Cortex of kidney (tissue), 1 donor: ENCODE measurements at places on chromosomes 1 and 21.

DNA sequence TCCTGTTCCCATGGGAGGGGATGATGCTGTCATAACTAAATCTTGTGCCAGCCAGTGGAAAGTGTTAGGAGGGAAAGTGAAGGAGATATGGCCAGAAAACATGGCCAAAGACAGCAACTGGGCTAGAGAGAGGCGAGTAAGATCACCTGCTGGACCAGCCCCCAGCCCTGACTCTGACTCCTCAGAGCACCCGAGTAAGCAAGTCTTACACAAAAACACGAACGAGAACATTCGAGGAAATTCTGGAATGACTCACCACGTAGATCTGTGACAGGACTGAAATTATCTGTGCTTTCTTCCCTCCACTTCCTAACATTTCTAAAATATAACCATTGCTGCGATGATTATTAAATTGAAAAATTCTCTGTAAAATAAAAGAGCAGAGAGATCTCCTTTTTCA lies 9.2 kb downstream of the ZNF496 start:
- no peak for DNase-seq

DNA sequence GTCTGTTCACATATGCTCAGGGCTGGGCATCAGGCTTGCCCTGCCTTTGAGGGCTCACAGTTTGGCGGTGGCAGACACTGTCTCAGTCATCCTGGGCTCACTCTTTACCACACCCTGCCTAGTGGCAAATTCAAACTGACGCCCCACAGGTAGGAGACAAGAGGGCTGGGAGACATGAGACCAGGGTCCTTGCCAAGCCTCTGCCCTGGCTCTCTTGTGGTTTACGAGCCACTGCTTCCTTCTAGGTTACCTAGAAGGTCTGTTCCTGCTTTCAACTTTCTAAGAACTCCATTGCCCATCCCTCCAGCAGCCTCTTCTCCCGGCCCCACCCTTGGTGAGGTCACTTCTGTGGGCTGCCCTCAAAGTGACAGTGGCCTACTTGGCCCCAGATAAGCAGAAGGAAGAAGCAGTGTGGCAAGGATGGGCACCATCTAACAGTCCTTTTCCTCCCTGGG lies 10.5 kb downstream of the KIF21B start:
- DNase-seq: no peak

DNA sequence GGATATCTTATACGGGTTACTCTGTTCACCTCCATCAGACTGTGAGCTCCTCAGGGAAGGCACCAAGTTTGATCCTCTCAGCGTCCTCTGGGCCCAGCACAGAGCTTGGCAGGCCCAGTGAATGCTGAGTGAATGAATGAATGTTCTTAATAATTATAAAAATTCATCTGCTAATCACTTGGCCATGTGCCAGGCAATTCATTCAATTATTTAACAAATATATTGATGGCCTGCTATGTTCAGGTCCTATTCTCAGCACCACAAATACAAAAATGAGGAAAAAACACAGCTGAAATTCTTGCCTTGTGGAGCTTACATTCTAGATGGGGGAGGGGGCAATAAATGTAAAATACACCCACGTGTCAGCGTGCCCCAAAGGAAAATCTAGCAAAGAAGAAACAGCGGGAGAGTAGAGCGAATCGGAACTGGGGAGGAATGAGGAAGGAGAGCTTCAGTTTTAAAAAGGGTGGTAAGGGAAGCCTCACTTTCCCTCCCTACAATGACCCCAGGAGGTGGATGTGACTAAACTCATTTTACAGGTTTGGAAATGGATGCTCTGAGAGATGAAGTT lies 15.8 kb downstream of the CDCP2 start:
- DNase-seq: no peak

DNA sequence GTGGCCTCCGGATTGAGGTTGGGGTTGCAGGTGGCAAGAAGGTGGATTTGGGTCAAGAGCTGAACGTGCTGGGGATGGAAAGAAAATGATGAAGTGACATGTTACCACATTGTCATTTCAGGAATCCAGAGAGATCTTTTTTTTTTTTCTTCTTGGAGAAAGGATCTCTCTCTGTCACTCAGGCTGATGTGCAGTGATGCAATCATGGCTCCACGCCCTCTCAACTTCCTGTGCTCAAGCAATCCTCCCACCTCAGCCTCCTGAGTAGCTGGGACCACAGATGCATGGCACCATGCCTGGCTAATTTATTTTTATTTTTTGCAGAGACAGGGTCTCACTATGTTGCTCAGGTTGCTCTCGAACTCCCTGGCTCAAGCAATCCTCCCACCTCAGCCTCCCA lies 80.6 kb downstream of the GON4L start:
- no peak for DNase-seq

DNA sequence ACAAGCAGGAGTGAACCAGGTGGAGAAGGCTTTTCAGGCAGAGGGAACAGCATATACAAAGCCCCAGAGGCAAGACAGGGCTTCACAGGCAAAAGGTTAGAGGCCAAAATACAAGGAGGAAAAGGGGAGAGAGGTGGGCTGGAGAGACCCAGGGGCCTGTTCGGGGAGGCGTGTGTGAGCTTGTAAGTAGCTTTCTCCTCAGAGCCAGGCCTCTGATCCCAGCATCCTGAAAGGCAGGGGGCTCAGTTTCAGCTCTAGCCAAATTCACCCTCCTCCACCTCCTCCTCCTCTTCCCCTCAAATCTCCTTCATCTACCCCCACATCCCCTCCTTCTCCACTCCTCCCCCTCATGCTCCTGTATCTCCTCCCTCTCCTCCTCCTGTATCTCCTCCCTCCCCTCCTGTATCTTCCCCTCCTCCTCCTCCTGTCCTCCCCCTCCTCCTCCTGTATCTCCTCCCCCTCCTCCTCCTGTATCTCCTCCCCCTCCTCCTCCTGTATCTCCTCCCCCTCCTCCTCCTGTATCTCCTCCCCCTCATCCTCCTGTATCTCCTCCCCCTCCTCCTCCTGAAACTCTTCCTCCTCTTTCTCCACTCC lies 148.6 kb downstream of the ST6GALNAC5 start:
- no peak for DNase-seq

- no peak for DNase-seq
Measured at GRCh38 chr1:87170157-87170556, 158.5 kb upstream of the LMO4 start.

DNA sequence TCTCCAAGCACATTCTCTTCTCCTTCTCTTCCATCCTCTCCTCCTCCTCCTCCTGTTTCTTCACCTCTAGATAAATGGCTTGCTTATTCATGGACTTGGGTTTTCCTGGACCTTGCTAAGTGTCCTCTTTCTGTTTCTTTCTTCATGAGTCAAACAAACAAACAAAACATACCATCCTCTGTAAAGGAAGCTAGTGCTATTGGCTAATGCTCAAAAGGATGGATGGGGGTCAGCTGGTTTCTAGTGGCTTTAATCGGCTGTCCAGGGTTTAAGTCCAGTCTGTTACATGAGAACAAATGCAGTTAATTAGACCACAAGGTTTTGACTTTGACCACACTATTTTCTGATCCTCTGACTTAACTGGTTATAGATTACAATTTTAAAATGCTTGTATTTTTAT lies 83.8 kb upstream of the TSPAN2 start:
- no peak for DNase-seq

GRCh38 chr1:198107091-198107501 lies 49.7 kb upstream of the NEK7 start:
- DNase-seq: no peak

GRCh38 chr1:15334995-15335394 lies 74.7 kb upstream of the EFHD2 start:
- DNase-seq: no peak

DNA sequence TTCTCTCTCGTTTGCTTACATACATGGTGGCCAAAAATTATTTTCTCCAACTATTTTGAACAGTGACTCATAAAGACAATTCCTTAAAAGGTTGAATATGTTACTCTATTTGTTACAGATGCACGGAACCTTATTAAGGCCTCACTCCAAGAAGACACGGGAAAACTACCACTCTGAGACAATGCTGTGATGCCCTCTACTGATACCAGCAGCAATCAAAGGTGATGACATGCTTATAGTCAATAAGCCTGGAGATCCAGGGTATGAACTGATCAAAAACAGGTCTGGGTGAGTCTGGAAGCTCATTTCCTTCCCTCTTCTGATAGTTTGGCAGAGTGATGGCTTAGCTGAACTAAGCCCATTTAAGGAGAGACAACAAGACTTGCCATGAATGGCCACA lies 563.0 kb downstream of the LRRIQ3 start:
- DNase-seq: no peak

DNA sequence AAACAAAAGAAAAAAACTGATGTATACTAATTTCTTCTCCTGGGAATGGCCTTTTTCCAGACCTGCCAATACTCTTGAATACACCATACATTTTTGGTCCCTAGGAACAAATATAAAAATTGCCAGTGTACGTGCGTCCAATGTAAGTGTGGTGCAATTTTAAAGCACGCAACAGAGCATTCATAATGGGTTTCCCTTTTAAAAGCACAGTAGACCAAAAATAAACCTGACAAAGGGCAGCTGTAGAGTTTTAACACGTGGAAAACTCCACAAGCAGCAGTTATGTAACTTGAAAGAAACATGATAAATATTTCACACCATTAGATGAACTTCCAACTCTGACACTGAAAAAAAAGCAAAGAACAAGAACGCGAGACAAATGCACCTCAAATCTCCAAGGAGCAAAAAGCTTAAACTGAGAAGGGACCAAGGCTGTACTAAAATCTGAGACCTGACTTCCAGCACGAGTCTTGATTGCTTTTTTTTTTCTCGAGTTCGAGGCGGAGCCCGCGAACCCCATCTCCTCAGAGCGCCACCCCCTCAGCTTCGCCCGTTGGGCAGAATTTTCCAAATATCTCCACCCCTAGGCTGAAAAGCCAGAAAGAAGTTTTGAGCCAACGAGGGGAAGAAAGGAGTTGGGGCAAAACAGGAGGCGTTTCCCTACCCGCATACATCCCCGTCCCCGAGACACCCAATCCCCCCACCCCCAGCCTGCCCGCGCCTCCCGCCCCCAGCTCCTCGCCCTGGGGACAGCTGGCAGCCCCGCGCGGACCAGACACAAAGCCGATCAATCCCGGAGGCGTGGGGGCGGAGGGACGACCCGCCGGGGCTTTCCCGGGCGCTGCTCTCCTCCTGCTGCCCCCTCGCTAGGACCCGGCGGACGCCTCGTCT lies at the start of gene JAM2:
TSS of gene JAM2 (plus strand) at position 599 of the 891 bp plus-strand sequence. CDS start 564 bp downstream, outside the sequence.
- DNase-seq: no peak

- no peak for DNase-seq
Measured at GRCh38 chr1:234918961-234919761, 209.5 kb downstream of the TOMM20 start.

DNA sequence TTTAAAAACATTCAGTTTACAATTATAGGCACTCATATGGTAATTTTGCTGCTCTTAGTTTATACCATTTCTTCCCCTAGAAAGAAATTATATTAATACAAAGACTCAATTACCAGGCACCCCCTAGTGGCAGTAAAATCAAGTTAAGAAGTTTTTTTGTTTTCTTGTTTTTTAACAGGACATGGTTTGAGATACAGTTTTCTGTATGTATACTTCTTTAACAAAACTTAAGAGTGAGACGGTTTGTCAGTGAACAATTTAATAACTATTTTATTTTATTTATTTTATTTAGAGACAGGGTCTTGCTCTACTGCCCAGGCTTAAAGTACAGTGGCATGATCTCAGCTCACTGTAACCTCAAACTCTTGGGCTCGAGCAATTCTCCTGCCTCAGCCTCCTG lies 224.6 kb downstream of the FAF1 start:
- DNase-seq: no peak

DNA sequence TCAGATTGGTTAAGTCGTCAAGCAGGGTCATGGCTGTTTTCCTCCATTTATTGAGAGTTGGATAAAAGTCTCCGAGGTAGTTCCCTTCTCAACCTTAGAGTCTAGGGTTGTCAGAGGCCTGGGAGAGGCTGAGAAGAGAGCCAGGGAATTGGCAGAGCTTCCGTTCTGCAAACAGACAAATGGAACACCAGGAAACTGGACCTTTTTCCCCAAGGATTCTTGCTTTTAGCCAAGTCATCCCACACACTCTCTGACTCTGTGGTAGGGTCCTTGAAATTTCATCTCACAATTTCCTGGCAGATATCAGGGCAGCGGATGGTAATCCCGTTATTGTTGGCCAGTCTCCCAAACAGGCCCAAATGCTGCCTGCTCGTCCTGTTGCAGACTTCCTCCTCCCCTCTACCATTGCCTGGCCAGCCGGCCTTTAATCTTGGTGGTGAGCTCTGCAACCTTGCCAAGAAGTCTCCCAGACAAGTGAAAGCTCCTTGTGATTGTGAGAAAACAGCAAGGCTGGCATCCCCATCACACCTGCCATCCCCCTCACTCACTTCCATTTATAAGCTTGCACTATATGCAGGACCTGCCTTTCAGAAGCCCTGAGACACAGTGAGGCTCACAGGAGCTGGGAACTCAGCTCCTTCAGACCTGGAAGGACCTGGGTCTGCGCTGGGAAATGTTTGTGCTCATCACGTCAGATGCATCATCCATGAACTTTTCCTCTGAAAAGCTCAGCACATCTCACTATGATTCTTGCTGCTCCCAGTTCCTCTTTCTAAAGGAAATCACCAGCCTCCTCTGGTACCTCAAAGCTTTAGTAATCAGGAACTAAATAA lies 13.7 kb upstream of the SRP9 start:
- DNase-seq: no peak
